Urinary bladder (tissue), 4 donors: ENCODE measurements at places on chromosomes 3 and 15. TPM values are rescaled to one million over a fixed set of nuclear protein-coding genes. Genes with fewer than 3 reads are reported as not detected.

The TM4SF4 gene
- polyA plus RNA-seq = 0.05 TPM

The KCNH8 gene
- polyA plus RNA-seq = 0.10 TPM

The CSPG5 gene
- 0.35 TPM for polyA plus RNA-seq

- no peak for DNase-seq
These were observed 48.8 kb downstream of the CHRD start for GRCh38 chr3:184428561-184429175.

DNA sequence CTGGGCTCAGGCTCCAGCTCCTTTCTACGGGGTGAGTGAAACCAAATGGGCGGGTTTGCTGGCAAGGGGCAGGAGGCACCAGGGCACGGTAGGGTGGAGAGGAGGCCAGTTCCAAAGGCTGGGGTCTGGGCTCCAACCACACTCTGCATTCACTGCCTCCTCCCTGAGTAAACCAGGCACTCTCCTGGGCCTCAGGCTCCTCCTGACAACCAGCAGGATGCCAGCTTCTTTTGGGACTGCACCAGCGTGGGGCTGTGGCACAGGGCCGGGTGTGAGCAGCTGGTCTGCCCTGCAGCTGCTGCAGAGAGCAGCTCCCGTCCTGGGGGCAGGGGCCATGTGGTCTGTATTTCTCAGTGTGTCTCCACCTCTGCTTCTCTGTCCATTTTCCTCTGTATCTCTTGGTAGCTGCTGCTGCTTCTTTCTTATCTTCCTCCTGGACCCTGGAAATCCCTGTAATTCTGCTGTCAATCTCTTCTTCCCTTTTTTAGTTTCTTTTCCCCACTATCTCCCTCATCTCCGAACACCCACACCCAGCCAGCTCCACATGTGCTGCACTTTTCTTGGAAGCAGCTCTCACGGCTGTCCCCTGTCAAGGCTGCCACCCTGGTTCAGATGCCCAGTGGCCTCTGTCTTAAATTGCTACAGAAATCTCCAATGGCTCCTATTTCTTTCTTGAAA, 54.9 kb upstream of the TBC1D21 start:
- no peak for DNase-seq

GRCh38 chr3:140627756-140628155, 50.1 kb upstream of the TRIM42 start:
- DNase-seq = no peak
